ENCODE measurements at places on chromosomes 12 and 14.

- no peak for DNase-seq
Measured at GRCh38 chr14:68363843-68364767, 428.8 kb downstream of the ZFP36L1 start.

GRCh38 chr12:89883630-89884389 lies 175.2 kb upstream of the ATP2B1 start:
- DNase-seq: peak; percentile 57

DNA sequence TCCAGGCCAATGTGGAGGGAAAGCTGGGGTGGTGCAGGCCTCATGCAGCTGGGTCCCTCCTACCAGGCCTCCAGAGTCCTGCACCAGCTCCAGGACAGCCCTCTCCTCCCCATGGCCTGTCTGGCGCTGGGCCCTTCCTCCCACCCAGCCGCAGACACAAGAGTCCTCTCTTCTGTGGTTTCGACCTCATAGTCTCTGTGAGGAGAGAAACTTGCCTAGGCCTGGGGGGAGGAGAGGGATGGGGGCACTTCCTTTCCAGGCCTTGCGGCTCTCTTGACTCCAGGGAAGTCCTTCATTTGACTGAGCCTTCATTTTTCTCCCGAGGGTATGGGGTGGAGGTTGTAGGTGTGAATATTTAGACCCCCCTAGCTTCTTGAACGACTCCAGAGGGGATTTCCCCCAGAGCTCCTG lies 2.3 kb downstream of the MMP14 start:
- DNase-seq: peak; percentile 47

- no peak for DNase-seq
Measured at GRCh38 chr12:124404162-124404784, 109.4 kb downstream of the RFLNA start.

DNA sequence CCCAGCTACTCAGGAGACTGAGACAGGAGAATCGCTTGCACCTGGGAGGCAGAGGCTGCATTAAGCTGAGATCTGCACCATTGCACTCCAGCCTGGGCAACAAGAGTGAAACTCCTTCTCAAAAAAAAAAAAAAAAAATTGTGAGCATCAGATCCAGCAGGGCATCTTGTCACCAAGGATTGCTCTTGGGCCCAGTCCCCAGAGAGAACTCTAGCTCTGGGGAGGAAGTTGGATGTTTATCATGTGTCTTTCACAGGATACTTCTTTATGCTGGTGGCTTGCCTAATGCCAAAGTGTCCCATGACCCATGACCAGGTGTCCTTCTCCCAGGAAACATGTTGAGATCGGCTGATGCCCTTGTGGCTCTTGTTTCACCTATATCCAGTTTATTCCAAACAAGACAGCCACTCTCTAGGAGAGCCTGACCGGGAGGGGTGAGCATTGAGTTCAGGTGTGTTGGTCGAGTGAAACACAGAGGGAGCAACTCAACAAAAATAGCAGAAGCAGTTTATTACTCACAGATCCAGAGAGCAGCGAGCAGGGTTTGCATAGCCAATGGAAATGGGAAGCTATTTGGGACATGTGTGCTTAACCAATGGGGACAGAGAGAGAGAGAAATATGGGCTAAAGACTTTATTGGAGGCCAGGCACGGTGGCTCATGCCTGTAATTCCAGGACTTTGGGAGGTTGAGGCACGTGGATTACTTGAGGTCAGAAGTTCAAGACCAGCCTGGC lies 6.6 kb upstream of the TCHP start:
- DNase-seq: peak; percentile 39

DNA sequence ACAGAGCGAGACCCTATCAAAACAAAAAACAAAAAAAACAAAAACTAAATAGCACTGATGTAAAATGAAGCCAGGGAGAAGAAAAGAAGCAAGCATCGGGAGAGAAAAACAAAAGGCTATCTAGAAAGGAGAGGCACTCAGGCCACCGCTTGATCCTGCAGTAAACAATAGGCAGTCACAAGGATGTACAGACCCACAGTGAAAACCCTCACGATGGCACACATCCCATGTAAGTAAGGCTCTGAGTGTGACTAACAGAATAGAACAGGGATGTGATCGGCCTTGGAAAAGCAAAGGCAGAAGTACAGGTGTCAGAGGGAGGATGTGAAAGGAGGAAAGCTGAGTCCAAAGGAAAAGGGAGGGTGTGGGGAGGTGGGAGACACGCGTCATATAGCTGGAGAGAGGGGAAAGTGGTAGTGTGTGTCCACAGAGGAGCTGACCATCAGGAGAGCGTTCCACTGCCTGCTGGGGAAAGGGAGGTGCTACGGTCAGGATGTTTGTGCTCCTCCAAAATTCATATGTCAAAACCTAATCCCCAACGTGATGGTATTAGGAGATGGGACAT lies 31.5 kb downstream of the CAMKK2 start:
- DNase-seq: no peak

DNA sequence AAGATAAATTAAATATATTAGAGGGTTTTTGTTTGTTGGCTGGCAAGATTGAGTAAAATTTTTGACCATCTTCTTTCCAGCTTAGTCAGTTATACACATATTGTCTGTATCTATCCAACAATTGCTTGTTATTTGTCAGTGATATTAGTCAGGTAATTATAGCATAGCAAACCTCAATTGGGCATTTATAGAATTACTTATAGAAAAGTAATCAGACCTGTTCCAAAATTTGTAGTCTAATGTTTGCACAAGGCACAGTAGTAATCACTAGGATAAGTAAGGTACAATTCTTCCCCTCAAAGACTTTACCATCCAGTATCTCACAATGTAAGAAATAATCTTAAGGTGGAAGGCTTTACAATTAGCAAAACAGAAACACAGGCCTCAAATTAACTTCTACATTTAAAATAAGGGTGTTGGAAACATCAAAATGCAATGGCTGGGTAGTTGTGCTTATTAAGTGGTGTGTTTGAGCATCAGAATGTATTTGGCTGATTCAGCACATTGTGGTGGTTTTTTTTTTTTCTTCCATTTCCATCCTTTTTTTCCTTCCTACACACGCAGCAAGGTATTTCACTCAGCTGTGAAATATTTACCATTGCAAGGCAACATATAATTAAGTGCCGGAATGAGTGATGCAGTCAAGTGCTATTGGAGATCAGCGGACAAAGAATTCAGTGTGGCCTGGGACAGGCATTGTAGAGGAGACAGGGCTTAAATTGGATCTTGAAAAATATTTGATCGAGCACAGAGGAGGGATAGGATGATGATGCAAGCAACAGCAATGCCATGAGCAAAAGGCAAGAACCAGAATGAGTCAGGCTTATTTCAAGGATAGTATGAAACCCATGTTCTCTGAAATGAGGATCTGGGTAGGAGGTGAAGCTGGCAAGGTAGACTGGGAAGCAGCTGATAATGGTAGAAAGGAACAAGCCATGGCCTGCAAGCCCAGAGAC lies 178.2 kb downstream of the AKAP6 start:
- peak; percentile 80 for DNase-seq

DNA sequence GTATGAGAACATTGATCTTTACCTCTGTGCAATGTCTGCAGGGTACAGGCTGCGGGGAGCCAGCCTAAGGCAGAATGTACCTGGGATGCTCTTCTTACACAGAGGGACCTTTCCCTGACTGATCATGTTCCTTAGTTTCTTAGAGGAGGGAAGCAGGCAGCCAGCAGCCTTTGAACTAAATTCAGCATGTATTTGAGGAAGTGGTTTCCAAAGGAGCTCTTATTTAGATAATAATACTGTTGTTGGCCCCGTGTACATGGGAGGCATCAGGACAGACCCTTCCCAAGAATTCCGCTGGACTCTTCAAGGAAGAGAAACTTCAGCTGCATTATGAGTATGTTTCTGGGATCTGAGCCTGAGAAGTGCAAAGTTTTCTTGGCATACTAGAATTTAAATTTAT lies 98.8 kb downstream of the CCDC92 start:
- no peak for DNase-seq

DNA sequence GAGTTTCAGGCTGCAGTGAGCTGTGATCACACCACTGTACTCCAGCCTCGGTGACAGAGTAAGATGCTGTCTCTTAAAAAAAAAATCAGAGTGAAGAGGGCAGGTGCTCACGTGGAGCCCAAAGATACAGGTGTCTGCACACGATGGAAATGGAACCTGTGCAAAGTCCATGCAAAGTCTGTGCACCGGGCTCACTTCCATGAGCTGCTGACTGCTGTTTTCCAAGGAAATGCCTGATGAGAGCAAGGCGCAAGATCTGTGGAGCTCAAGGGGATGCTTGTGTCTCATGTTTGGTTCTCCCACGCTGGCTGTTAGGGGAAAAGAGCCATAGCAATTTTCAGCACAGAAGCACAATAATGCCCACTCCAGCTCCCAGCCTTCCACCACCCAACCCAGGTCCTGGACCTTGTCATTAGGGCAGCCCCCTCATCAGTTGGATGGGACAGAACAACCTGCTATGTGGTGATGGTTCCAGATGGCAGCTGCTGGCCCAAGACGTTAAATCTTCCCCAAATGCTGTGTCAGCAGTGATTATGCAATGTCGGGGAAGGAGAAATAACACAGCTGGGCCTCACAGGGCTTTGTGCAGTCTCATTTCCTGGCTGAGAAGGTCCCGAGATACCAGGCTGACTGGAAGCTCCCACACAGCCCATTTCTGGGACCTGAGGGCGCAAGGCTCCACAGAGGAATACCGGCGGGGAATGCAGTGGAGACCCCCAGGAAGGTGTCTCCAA lies 27.9 kb upstream of the DICER1 start:
- no peak for DNase-seq

- no peak for DNase-seq
Measured at GRCh38 chr14:79645753-79646362, 565.4 kb downstream of the DIO2 start.

- no peak for DNase-seq
Measured at GRCh38 chr14:100442036-100442435, 118.9 kb downstream of the SLC25A47 start.

- peak; percentile 52 for DNase-seq
Measured at GRCh38 chr12:82326905-82327503, 31.2 kb downstream of the CCDC59 start.

GRCh38 chr14:98230411-98230810 lies 1041.6 kb downstream of the BCL11B start:
- DNase-seq: no peak

DNA sequence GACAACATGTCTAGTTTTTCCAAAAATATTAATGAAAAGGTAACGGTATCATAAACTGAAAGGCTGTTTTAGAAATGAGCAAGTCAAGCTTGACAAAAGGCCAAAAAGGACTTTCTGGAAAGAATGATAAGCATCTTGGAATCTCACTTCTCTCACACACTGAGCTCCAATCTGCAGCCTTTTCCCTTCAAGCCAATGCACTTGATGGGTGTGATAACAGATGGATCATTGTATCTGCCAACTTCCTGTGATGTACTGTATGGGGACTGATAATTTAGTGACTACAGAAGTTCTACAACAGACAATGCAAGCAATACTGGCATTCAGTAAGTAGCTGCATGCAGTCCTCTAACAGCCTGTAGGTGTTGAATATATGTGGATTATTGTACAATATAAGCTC lies 147.1 kb downstream of the MED13L start:
- DNase-seq: peak; percentile 85

DNA sequence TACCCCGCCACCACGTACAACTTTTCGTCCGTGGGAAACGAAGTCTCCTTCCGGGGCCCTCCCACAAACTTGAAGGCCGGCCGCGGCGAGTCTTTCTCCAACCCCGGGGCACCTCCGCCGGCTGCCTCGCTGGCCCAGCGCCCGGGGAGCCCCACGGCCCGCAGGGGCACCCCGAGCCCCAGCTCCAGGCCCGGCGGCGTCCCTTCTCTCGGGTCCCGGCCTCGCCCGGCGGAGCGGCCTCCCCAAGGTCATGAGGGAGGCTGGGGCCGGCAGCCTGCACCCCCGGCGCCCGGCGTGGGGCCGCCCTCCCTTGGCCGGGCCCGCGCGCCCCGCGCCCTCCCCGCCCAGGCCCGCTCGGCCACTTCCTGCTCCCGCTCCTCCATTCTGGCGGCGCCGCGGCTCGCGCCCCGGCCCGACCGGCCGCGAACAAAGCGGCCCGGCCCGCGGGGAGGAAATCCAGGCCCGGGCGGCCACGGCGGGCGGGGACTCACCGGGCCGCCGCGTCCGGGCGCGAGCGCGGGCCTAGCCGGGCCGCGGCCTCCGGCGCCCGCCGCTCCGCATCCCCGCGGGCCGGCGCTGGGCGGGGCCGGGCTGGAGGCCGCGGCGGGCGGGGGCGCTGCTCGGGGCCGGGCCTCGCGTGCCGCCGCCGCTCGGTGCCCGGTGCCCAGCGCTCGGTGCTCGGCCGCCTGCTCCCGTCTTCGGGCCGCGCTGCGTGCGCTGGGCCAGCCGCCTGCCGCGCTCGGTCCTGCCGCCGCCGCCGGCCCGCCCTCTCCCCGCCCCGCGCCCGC lies at the start of gene AKT1:
Gene AKT1, minus strand, starts transcription at position 756 of the 788 bp plus-strand sequence. CDS start 3,105 bp downstream, outside the sequence.
- no peak for DNase-seq

DNA sequence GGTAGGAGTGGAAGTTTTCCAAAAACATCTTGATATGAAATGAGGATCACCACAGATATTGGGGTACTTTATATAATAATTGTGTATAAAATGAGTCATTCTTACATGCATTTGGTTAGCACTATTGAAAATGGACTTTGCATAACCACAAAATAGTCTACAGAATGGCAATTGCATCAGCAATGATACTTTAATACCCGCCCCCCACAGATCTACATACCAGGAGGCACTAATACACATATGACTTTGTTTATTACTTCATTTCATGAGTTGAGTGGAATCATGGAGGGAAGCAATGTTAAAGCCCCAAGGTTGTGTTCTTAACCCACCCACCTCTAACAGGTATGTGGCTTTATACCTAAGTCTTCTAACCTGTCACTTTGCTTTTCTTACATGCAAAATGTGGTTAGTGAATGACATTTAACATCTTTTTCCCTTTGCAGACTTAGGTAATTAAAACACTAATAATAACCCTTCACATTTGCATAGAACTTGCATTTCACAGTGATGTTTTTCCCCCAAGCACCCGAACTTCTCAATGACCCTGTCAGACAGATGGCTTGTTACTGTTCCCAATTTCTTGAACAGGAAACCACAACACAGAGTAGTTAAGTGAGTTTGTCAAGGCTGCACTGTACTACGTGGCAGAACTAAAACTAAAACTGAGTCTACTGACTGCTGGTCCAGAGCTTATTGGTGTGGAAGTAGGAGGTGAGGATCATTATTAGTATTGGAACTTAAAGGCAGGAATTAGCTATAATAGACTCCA lies 101.9 kb downstream of the NPAS3 start:
- no peak for DNase-seq
